Neural progenitor cell (in vitro differentiated cells): ENCODE measurements at places on chromosomes 7 and 10. TPM values are rescaled to one million over a fixed set of nuclear protein-coding genes. Genes with fewer than 3 reads are reported as not detected.

- peaks cover 7% of the 10 kb centered on the region for H3K4me1 ChIP-seq
- no peaks in the 10 kb centered on the region for H3K36me3 ChIP-seq
- H3K4me3 ChIP-seq, result no peak overlapping the region
- H3K27ac ChIP-seq, result no peak overlapping the region
Observed at GRCh38 chr10:73877533-73878160, 3.3 kb upstream of the CAMK2G start.

DNA sequence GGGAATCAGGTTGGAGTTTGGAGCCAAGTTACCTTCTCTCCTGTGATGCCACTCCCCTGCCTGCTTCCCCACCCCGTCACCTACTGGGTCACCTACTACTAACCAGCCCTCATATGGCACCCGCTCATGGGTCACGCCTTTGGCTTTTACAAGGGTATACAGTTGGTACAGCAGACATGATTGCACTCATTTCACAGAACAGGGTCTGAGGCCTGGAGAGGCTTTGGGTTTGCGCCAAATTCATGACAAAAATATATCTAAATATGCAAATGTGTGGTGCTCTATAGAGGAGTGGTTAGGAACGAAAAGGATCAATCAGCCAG lies 10.7 kb downstream of the CRYGN start:
- H3K4me1 ChIP-seq, result peaks cover 30% of the 10 kb centered on the region
- H3K27ac ChIP-seq, result peak overlapping the region; percentile 94
- H3K27me3 ChIP-seq, result no peaks in the 10 kb centered on the region

The SYCE1 gene
- not detected in 2 replicates for total RNA-seq

- no peaks in the 10 kb centered on the region for H3K4me1 ChIP-seq
- no peak for DNase-seq
- no peaks in the 10 kb centered on the region for H3K36me3 ChIP-seq
- H3K27me3 ChIP-seq, result no peaks in the 10 kb centered on the region
- H3K4me3 ChIP-seq, result no peak overlapping the region
- no peak overlapping the region for H3K27ac ChIP-seq
Observed at GRCh38 chr10:15442056-15442455, 71.0 kb upstream of the FAM171A1 start.

GRCh38 chr10:60964257-60965235 lies 20.6 kb upstream of the RHOBTB1 start:
- no peak overlapping the region for H3K27ac ChIP-seq
- no peaks in the 10 kb centered on the region for H3K36me3 ChIP-seq
- H3K4me1 ChIP-seq, result no peaks in the 10 kb centered on the region
- peak; percentile 72 for DNase-seq
- no peak overlapping the region for H3K4me3 ChIP-seq

- DNase-seq, result no peak
- no peak overlapping the region for H3K4me3 ChIP-seq
- H3K4me1 ChIP-seq, result no peaks in the 10 kb centered on the region
- no peak overlapping the region for H3K27ac ChIP-seq
- no peaks in the 10 kb centered on the region for H3K27me3 ChIP-seq
- no peaks in the 10 kb centered on the region for H3K36me3 ChIP-seq
Observed at GRCh38 chr7:45415265-45415664, 158.9 kb upstream of the ADCY1 start.

- no peak overlapping the region for H3K27ac ChIP-seq
- H3K4me3 ChIP-seq, result no peak overlapping the region
- H3K27me3 ChIP-seq, result no peaks in the 10 kb centered on the region
- DNase-seq, result no peak
Observed at GRCh38 chr7:30365621-30366020, 81.2 kb downstream of the ZNRF2 start.

- H3K4me1 ChIP-seq, result no peaks in the 10 kb centered on the region
- DNase-seq, result no peak
- H3K27ac ChIP-seq, result no peak overlapping the region
Observed at GRCh38 chr7:31070991-31071644, 19.0 kb downstream of the ADCYAP1R1 start.

DNA sequence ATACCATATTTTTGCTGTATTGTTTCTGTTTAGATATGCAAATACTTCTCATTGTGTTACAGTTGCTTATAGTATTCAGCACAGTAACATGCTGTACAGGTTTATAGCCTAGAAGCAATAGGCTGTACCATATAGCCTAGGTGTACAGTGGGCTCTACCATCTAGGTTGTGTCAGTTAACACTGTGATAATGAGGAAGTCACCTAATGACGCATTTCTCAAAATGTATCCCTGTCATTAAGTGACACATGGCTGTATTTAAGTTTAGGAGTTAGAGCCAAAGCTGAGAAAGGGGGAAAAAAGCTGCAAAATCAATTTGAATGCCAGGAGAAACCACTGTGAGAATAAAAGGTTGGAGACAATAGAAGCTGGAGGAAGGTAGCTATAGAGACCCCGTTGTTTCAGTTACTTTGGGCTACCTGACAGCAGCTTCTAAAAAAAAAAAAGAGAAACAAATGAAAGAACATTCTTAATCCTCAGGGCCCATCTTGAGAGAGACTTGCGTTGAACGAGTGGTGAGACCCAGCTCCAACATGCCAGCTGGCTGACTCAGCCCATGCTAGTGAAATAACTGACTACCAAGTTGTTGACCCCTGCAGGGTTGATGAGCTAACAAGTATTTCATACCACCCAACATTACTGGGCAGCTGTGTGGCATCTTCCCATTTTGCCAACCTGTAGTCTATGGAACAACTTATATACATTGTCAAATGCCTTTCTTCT lies 8.7 kb downstream of the STARD3NL start:
- no peaks in the 10 kb centered on the region for H3K36me3 ChIP-seq
- no peak overlapping the region for H3K4me3 ChIP-seq

GRCh38 chr7:10793995-10794775 lies 179.5 kb upstream of the PHF14 start:
- H3K4me3 ChIP-seq, result no peak overlapping the region
- no peaks in the 10 kb centered on the region for H3K36me3 ChIP-seq
- no peaks in the 10 kb centered on the region for H3K4me1 ChIP-seq
- no peaks in the 10 kb centered on the region for H3K27me3 ChIP-seq

GRCh38 chr7:41624818-41625217 lies 78.1 kb downstream of the INHBA start:
- H3K27me3 ChIP-seq, result no peaks in the 10 kb centered on the region
- no peaks in the 10 kb centered on the region for H3K36me3 ChIP-seq
- no peak overlapping the region for H3K27ac ChIP-seq
- H3K4me3 ChIP-seq, result no peak overlapping the region
- H3K4me1 ChIP-seq, result peaks cover 16% of the 10 kb centered on the region
- no peak for DNase-seq

The IKZF1 gene
- 0.11 and 0.19 TPM in 2 replicates for total RNA-seq

GRCh38 chr10:131047501-131047900 lies 264.0 kb downstream of the TCERG1L start:
- DNase-seq, result no peak
- no peak overlapping the region for H3K4me3 ChIP-seq
- no peaks in the 10 kb centered on the region for H3K27me3 ChIP-seq
- H3K4me1 ChIP-seq, result peaks cover 22% of the 10 kb centered on the region
- H3K27ac ChIP-seq, result no peak overlapping the region

DNA sequence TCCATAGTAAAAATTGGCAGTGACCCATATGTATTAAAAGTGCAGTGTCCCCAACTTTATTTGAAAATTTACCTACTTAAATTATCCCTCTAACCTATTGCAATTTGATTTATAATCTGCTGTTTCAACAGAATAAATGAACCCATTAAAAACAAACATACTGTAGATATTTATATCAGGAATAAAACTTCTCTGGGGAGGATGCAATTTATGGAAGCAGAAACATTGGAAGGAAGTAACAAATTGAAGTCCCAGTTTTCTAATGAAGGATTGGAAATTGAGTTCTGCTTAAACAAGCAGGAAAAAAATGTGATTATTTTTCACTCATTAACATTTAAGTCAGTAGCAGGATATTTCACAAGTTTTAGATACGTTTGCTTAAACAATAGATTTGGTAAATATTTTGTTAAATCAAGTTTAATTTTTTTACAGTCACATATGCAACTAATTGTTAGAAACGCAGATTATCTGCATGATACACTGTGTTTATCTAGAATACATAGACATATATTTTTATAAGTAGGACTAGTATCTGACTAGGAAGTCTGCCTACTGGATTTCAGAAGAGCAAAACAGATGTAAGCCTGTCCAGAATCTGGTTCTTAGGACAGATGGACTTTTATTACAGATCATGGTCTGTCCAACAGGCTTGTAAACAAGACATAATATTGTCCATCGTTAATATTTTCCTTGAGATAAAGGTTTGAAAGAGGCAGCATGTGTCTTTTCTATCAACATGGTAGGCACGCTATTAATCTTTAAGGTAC lies 5.3 kb downstream of the AGMO start:
- H3K4me3 ChIP-seq, result no peak overlapping the region
- no peaks in the 10 kb centered on the region for H3K4me1 ChIP-seq
- H3K36me3 ChIP-seq, result no peaks in the 10 kb centered on the region
- DNase-seq, result no peak
- H3K27ac ChIP-seq, result no peak overlapping the region

The MPP7 gene
- 6.1 and 8.5 TPM in 2 replicates for total RNA-seq

The MKX gene
- total RNA-seq, result 0.22 TPM in 1 of 2 replicates, not detected in the other

DNA sequence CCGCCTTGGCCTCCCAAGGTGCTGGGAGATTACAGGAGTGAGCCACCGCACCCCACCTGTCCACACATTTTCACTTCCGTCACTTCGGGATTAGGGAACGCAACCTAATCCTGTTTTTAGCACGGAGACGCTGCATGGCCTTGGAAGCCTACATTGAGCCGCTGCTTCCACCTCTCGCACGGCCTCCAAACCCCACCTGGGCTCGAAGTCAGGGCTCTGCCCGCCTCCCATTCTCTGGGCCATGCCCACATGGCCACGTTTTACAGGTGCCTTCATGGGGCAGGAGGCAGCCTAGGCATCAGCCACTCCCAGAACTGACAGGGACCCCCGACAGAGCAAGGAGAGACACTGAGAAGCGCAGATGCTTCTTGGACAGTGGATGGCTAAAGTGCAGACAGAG lies 100.6 kb downstream of the OAT start:
- no peaks in the 10 kb centered on the region for H3K36me3 ChIP-seq
- H3K4me1 ChIP-seq, result no peaks in the 10 kb centered on the region
- DNase-seq, result no peak
- no peak overlapping the region for H3K27ac ChIP-seq
- no peak overlapping the region for H3K4me3 ChIP-seq

The SYNPO2L gene
- 0.06 and 0.13 TPM in 2 replicates for total RNA-seq

DNA sequence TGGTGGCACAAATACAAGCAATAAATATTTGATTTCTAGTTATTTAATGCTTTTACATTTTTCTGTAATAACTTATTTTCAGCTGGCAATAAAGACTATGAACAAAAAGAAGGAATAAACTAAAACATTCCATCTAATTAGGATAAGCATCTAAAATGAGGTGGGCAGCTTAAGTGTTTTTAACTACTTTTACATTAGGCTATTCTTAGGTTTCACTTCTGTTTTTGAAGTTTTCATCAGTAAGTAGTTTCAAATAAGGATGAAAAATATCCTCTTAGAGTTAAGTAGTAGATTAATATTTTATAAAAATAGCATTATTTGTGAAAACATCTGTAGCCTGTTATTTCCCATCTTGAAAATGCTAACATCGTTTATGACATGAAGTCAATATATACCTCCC lies 15.9 kb downstream of the NT5C2 start:
- no peak overlapping the region for H3K4me3 ChIP-seq
- peaks cover 9% of the 10 kb centered on the region for H3K36me3 ChIP-seq
- H3K27ac ChIP-seq, result no peak overlapping the region
- no peaks in the 10 kb centered on the region for H3K4me1 ChIP-seq
- H3K27me3 ChIP-seq, result no peaks in the 10 kb centered on the region
- DNase-seq, result no peak
